ENCODE measurements at places on chromosomes 13 and 19. TPM values are rescaled to one million over a fixed set of nuclear protein-coding genes. Genes with fewer than 3 reads are reported as not detected.

The DAND5 gene
- 1.3 TPM for total RNA-seq

The ZNF844 gene
- total RNA-seq = 1.6 TPM

The DPF1 gene
- total RNA-seq = 2.1 TPM

The GRWD1 gene
- total RNA-seq = 46.3 TPM

The URAD gene
- not detected for total RNA-seq

The CFD gene
- not detected for total RNA-seq

The CD37 gene
- 194 TPM for total RNA-seq

The SYNGR4 gene
- 0.41 TPM for total RNA-seq
